Activated B cell treated with CpG ODN at 0.5 μM for 24 hours (primary cell): ENCODE measurements at places on chromosomes 12 and 14. TPM values are rescaled to one million over a fixed set of nuclear protein-coding genes. Genes with fewer than 3 reads are reported as not detected.

DNA sequence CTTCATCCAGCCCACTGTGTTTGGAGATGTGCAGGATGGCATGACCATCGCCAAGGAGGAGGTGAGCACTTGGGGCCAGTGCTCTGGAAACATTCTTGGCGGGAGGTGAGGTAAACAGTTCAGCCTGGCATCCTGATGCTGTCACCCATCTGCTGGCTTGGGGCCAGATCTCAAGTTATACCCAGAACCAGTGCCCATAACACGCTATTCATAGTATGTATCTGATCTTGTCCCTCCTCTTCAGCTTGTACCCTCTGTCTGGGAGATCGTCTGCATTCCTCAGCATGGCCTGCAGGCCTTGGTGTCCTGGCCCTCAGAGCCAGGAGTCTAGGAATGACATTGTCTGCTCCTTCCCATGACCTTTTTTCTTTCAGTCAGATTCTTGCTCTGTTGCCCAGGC lies 31.4 kb downstream of the ALDH2 start:
- DNase-seq, result no peak

- DNase-seq, result no peak
These were observed 9.1 kb downstream of the ADAM20 start for GRCh38 chr14:70525691-70526090.

GRCh38 chr14:57897144-57897748 lies 31.4 kb upstream of the SLC35F4 start:
- DNase-seq, result no peak

GRCh38 chr14:25111061-25111601 lies 61.2 kb upstream of the STXBP6 start:
- DNase-seq, result no peak

- no peak for DNase-seq
These were observed 22.0 kb upstream of the PPFIBP1 start for GRCh38 chr12:27502021-27502435.

DNA sequence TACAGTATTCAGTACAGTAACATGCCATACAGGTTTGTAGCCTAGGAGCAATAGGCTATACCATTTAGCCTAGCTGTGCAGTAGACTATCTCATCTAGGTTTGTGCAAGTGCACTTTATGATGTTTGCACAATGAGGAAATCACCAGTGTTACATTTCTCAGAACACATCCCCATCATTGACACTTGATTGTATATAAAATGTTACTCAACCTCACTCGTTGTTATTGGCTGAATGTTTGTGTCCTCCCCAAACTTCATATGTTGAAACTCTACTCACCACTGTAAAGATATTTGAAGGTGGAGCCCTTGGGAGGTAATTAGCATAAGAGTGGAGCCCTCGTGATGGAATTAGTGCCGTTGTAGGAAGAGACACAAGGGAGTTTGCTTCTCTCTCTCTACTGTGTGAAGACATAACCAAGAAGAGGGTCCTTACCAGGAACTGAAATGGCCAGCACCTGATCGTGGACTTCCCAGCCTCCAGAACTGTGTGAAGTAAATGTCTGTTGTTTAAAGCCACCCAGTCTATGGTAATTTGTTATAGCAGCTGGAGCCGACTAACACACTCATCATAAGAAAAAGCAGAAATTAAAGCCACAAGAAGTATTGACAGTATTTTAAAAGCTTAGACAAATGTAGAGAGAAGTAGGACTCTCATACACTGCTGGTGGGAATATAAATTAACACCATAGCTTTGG lies 3.2 kb upstream of the MED13L start:
- no peak for DNase-seq

GRCh38 chr12:121248622-121249021 lies 38.7 kb downstream of the P2RX4 start:
- peak; percentile 36 for DNase-seq

- no peak for DNase-seq
These were observed 32.4 kb downstream of the PITPNM2 start for GRCh38 chr12:123118497-123118896.

DNA sequence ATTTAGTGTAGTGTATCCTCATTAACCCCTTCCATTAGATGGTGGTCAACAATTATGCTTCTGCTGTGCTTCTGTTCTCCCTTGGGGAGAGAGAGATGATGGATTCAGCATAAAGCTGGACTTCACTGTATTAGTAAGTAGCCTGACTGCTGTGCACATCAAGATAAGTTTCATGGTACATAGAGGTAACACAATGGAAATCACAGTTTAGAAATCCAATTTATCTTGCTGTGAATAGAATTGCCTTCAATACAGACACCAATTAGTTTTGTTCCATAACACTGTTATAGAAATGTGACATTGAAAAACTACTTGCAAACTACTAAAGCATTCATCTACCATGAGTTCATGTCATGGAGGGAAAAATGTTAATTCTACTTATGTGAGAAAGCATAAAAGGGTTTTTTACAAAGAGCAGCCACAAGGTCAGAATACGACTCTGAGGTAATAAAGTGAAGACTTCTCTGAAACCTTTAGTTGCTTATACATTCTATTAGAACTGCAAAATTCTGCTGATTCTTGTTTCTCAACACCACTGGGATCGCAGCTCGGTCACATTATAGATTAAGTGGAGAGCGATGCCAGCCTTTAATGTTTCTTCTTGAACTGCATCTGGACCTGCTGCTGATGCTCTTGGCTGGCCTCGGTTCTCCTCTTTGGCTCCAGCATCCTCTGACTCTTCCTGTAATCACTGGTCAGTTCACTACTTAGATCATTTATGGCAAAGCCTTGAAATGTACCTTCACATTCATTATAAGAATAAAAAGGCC lies 190.8 kb downstream of the ATP23 start:
- no peak for DNase-seq

- DNase-seq, result no peak
These were observed 59.0 kb downstream of the GALNT16 start for GRCh38 chr14:69318901-69319475.

DNA sequence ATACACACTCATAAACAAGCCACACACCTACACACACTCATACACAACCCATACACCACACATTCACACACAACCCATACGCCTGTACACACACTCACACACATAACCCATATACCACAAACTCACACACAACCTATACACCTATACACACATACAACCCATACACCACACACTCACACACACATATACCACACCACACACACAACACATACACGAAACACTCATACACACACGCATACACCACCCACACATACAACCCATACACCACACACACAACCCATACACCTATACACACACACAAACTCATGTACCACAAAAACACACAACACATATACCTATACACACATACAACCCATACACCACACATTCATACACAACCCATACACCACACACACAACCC lies 164.3 kb downstream of the TMEM121 start:
- DNase-seq, result no peak

- no peak for DNase-seq
These were observed 61.2 kb upstream of the DYNC1H1 start for GRCh38 chr14:101903111-101903561.

DNA sequence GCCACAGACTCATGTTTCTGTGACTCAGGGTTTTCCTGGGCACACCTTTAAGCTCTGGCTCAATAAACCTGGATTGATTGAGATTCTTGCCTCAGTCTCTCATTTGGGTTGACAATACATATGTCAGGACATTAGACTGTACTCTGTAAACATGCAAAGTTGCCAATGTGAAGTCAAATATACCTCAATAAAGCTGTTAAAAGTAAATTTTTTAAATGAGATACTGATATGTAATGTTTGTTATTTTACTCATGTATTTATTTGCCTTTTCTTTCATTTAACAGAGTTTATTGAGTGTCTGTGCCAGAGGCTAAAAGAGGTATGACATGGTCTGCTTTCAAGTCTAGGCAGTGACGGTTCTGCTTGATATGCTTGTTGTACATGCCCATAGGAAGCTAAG lies 3.7 kb upstream of the ETFBKMT start:
- no peak for DNase-seq

GRCh38 chr12:100442403-100442802 lies 31.3 kb upstream of the NR1H4 start:
- DNase-seq, result no peak

DNA sequence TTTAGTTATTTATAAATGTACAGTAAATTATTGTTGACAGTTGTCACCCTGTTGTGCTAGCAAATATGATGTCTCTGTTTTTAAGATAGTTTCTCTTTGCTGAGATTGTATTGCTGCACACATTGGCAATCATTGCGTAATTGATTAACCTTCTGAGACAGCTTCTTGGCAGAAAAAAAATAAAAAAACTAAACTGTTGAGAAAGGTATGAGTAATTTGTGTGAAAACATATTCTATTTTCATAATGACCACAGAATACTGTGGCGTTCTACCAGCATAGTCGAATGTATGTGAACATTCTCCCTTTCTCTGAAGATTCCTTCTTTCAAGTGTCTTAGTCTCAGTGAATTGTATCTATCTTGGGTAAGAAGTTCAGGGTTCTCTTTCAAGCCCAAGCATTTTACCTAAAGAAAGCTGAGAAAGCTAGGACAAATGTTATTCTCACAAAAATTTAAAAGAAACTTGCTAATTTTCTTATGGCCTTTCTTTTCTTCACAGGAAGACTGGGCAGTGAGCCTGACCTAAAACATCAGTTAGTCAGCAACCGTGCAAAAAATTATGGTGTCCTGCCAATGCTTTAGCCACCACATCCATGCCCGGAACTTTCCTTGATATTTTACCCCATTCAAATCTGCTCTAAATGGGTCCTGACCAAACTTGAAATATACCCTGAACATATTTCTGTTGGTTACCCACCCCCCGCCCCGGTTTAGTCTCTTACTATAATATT lies 69.0 kb upstream of the REP15 start:
- DNase-seq, result no peak

DNA sequence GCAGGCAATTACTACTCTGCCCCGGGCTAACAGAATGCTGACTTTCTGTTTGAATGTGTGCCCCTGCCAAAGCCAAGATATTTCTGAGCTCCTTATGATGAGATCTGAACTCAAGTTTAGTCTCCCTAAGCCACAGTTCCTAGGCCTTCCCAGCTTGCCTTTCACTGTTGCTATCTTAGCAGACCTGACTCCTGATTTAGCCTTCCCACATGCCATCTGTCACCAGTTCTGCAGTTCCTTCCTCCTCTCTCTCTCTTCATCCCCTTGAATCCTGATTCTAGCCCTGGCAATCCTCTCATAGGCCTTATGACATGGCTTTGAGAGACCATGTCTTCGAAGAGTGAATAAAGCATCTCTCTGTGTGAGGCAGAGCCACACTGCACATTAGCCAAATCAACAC lies 12.5 kb upstream of the SAMD4A start:
- DNase-seq, result no peak

- DNase-seq, result peak; percentile 62
These were observed at the start of gene AJUBA for GRCh38 chr14:22982477-22983245. Gene AJUBA (minus strand): TSS chr14:22982551. CDS start chr14:22982266, 285 bp downstream.

DNA sequence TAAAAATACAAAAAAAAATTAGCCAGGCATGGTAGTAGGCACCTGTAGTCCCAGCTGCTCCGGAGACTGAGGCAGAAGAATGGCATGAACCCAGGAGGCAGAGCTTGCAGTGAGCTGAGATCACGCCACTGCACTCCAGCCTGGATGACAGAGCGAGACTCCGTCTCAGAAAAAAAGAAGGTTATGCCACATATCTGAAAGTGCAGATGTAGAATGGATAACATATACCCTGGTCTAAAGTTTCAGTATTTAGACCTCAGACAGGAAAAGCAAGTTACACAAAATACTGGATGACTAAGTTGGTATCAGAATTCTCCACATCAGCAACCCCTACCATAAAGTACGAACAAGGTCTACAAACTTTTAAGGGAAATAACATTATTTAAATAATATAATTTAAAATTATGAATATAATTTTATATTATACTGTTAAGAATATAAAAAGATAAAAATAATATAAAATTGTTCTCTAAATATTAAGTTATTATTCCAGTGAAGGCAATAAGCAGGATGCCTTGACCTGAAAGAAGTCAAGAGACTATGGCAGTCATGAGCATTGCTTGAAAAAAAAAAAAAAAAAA lies 169.9 kb downstream of the CRADD start:
- no peak for DNase-seq

DNA sequence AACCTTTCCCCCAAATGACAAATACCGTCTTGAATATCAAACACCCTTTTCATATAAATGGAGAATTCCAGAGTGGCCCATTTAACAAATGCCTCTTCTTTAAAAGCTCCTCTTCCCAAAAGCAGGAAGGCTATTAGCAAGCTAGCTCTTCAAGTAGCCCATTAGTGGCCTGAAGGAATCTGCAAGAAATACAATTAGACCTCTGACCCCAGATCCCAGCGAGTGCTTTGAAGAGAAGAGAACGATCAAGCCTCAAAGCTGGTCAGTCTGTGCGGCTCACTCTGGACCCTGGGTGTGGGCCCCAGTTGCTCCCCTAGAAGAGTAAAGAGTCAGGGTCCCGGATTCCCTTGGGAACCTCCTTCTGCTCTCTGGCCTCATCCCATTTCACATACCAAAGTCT lies 325.6 kb downstream of the NUAK1 start:
- no peak for DNase-seq

DNA sequence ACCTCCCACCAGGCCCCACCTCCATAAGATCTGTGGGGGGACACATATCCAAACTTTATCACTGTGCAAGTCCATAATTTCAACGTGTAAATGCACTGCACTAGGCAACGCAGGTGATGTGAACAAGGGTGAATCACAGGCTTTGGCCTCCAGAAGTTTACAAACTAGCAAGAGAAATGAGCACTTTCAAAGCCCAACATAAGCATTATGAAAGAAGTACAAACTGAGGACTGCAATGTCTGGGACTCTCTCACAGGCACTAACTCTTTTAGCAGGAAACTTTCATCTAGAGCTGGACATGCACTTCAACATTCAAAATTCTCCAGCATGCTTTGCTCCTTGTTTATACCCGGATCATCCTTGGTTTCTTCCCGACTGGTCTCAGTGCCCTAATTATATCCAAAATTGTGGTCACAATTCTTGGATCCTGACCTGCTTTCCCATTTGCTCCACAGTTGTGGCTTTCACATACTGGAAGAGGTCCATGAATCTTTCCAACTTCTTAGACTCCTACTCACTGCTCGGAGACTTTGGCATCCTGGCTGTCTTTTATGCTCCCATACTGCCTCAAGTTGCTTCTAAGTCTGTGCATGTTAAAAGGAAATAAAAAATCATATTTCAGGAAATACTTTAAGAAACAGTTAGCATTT lies 44.9 kb upstream of the STRAP start:
- no peak for DNase-seq

The E2F7 gene
- 0.71 and 0.95 TPM in 2 replicates for total RNA-seq

The LMNTD1 gene
- not detected in 2 replicates for total RNA-seq

The OR10G2 gene
- total RNA-seq, result not detected in 2 replicates

The SALL2 gene
- 0.24 and 0.37 TPM in 2 replicates for total RNA-seq

The SOAT2 gene
- not detected in 2 replicates for total RNA-seq

The SMCO2 gene
- not detected in 2 replicates for total RNA-seq

The HOXC12 gene
- not detected in 2 replicates for total RNA-seq

The FAM222A gene
- 0.73 and 1.6 TPM in 2 replicates for total RNA-seq

The SRRM4 gene
- total RNA-seq, result not detected in 2 replicates

The MYH6 gene
- not detected in 2 replicates for total RNA-seq

The FOXM1 gene
- total RNA-seq, result 1.8 and 2.8 TPM in 2 replicates

The DAO gene
- total RNA-seq, result not detected in 2 replicates

The TSHR gene
- 0.17 TPM in 1 of 2 replicates, not detected in the other for total RNA-seq

The FGD4 gene
- total RNA-seq, result 1.8 and 1.9 TPM in 2 replicates

The TPPP2 gene
- total RNA-seq, result not detected in 2 replicates

The YAF2 gene
- 36.5 and 38.5 TPM in 2 replicates for total RNA-seq

The SLC5A8 gene
- not detected in 2 replicates for total RNA-seq
